HL-60 (cell line): ENCODE measurements at places on chromosomes 6 and 20.

DNA sequence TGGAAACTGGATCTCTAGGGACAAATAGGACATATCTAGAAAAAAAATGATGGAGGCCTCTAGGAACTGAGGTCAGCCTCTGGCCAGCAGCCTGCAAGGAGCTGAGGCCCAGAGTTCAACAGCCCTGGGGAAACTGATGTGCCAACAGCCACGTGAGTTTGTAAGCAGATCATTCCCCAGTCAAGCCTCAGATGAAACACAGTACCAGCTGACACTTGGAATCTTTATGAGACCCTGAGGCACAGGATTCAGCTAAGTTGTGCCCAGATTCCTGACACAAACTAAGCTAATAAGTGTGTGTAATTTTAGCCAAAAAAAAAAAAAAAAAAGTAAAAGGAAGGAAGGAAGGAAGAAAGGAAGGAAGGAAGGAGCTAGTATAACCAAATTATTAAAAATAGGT lies 1059.8 kb upstream of the MAP3K7 start:
- no peak for DNase-seq

DNA sequence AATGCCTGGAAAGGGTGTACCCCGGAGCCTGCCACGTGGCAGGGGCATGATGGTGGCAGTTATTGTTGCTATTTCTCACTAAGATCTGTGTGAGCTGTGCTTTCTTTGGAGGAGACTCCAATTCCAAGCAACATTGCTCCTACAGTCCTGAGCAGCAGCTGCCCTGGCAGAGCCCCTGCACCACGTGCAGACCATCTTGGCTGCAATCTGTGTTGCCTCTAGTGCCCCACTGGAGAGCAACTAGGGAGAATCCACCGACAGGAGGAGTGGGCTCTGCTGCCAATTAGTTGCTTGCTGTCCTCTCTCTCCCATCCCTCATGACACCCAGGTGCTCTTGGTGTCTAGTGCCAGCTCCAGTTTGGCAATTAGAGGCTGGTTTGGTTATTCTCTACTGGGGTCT lies 116.0 kb downstream of the PXDC1 start:
- DNase-seq, result no peak

DNA sequence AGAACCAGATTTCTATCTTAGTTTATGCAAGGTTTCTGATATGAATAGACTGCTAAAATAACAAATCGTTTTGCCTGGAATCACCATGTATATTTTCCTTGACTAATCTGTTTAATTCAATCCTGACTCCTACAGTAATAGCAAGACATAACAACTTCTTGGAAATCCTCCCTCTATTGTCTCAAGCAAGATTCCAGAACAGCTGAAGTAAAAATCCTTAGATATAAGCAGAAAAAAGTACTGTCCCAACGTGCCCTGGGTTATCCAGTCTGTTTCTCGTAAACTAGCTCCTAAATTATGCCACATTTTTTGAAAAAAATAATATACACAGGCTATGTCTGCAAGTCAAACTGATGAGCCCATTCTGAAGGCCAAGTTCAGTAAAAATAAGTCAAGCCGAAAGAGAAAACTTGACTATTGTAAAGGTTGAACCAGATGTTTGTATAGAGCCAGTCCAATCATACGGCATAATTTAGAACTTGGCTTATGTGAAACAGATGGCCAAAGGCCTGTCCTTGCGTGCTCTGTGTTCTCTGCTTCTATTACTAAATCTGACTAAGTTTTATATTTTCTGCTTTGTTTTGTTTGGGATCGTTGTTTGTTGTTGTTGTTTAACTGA lies 341.6 kb upstream of the NRSN1 start:
- no peak for DNase-seq

- DNase-seq, result no peak
Measured at GRCh38 chr6:80517525-80517924, 411.1 kb downstream of the BCKDHB start.

DNA sequence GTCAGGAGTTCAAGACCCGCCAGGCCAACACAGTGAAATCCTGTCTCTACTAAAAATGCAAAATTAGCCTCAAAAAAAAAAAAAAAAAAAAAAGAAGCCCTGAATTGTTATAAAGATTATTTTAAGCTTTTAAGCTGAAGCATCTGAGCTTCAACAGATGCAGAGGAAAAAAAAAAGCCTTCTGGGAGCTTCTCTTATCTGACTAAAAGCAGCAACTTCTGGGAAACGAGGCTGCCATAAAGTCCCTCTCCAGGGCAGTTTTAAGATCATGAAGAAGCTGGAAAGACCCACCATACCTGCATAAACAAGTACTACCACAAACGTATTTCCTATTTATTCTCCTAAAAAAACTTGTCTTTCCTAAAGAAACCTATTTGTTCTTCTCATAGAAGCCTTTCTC lies 3.6 kb downstream of the SERINC3 start:
- DNase-seq, result no peak

- no peak for DNase-seq
Measured at GRCh38 chr6:16730738-16731477, 30.4 kb downstream of the ATXN1 start.

DNA sequence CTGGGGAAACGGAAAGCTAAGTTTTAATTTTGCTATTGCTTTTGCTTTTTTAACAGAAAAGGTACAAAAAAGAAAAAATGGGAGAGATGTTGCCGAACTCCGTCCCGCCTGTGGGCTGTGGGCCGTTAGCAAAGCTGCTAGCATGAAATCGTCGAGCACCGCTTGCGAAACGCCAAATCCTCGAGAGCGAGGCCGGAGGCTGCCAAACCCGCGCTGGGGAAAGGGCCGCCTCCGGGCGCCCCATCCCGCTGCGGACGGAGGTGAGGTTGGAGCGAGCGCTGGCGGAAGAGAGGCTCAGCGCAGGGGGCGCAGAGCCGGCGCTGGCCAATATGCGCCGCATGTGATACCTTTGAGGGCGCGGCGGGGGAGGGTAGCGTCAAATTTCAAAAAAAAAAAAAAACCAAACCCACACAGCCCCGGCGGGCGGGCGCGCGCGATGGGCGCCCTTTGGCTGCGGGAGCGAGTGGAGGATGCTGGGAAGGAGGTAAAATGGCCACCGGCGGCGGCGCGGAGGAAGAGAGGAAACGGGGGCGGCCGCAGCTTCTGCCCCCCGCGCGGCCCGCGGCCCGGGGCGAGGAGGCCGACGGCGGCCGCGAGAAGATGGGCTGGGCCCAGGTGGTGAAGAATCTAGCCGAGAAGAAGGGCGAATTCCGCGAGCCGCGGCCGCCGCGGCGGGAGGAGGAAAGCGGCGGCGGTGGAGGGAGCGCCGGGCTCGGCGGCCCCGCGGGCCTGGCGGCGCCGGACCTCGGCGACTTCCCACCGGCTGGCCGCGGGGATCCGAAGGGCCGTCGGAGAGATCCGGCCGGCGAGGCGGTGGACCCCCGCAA lies at the start of gene ZCCHC3:
Gene ZCCHC3 (plus strand): TSS at position 473 of the 827 bp plus-strand sequence. CDS start 17 bp downstream, at position 490.
- peak; percentile 98 for DNase-seq

- no peak for DNase-seq
Measured at GRCh38 chr6:38095054-38095453, 275.5 kb downstream of the ZFAND3 start.

DNA sequence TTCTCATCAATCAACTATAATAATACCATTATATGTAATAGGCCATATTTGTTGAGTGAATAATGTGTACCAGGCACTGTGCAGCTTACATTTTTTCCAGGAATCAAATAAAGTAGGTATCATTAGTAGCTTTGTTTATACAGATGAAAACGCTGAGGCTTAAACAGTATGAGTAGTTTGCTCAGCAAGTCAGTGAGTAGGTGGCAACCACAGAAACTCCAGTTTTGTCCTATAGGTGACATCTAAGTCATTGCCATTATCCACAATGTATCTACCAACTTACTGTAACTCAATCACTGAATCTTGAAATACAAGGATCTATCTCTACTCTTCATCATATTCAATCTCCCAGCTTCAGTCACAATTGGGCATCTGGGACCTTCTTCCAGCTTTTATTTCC lies 29.8 kb upstream of the TPBG start:
- no peak for DNase-seq

- peak; percentile 82 for DNase-seq
Measured at GRCh38 chr6:126337323-126337722, 2.6 kb upstream of the CENPW start.

GRCh38 chr6:89777455-89777854 lies 42.1 kb downstream of the MDN1 start:
- no peak for DNase-seq

- no peak for DNase-seq
Measured at GRCh38 chr20:39849664-39850063, 839.4 kb downstream of the MAFB start.

GRCh38 chr6:144536079-144536478 lies 250.9 kb downstream of the UTRN start:
- DNase-seq, result no peak

DNA sequence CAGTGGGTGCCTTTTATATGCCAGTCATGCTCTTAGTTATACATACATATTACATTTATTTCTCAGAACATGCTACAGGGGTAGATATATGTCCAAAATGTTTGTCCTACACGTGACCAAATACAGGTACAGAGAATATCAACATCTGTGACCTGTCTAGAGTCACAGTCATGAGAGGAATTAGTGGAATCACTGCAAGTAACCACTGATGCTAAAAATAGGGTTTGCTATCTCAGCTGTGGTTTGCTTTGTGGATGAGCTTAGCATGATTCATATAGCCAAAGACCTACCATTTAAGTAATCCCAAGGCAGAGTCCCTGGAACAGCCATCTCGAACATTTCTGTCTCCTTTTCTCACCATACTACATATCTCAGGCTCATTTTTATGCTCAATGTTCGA lies 32.3 kb downstream of the GSTA3 start:
- DNase-seq, result no peak

GRCh38 chr20:5085380-5085779 lies 34.4 kb downstream of the PCNA start:
- no peak for DNase-seq

- DNase-seq, result no peak
Measured at GRCh38 chr20:16025084-16025483, 548.2 kb downstream of the KIF16B start.

DNA sequence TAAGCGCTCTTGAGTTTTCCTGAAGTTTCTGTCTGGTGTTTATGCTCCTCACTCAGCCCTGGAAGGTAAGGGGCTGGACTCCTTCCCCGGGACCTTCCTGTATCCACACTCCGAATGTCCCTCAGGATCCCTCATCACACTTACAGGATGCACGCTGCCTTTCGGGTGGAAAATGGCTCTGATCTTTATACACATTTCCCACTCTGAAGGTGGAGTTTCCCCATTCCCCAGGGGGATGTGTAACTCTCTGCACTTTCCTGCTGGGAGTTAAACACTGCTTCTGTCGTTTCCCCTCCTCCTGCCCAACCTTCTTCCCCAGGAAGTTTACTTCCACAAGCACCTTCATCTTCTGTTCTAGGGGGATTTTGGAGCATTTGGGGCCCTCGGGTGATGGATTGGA lies 17.1 kb upstream of the IGF2R start:
- DNase-seq, result no peak

DNA sequence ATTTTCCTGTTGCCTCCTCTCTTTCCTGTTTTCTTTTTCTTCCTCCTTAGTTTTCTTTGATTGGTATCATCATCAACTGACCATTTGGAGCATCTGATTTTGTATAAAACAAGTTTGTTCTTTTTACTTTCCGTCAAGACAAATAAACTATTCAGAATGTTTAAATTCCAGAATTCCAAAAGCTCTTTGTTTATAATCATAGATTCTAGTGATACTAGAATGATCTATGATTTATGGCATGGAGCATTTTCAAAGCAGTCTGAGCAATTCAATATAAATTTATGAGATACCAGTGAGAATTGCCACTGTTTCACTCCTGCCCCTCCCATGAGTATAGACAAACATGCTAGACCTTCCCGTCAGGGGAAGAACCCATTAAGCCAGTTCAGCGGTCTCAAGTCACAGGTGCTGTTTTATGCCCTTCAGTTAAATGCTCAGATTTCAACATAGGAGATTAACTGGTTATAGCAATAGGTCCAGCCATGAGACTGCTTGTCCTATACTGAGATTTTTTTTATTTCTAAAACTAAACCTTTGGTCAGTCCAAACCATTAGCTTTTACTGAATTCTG lies 60.7 kb downstream of the GRIK2 start:
- no peak for DNase-seq

DNA sequence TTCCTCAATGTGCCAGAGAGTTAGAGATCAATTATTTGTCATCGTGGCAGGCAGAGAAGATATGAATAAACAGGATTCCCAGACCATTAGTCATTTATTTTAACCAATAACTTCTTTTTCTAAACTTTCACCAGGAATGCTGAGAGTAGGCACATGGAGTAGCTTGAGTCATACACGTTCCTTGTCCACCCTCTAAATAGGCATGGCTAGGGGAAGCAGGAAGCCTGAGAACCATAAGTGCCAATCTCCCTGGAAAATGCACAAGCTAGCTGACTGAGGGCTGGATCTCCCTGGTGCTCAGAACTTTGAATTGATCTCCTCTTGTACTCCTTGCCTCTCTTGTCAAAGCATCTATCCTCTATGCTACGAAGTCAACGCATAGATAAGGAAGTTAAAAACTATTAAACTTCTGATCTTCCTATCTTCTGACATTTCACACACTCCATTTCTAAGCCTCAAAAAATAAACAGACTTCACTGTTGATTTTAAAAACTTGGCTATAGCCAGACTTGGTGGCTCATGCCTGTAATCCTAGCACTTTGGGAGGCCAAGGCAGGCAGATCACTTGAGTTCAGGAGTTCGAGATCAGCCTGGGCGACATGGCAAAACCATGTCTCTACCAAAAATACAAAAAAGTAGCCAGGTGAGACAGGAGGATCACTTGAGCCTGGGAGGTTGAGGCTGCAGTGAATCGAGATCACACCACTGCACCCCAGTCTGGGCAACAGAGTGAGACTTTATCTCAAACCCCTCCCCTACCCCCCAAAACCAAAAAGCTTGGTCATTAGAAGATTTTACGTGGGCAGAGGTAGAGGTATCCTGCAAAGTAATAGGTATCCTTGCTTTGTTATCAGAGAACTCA lies 11.8 kb downstream of the ADTRP start:
- no peak for DNase-seq

GRCh38 chr6:161100072-161100471 lies 108.5 kb downstream of the MAP3K4 start:
- DNase-seq, result no peak

DNA sequence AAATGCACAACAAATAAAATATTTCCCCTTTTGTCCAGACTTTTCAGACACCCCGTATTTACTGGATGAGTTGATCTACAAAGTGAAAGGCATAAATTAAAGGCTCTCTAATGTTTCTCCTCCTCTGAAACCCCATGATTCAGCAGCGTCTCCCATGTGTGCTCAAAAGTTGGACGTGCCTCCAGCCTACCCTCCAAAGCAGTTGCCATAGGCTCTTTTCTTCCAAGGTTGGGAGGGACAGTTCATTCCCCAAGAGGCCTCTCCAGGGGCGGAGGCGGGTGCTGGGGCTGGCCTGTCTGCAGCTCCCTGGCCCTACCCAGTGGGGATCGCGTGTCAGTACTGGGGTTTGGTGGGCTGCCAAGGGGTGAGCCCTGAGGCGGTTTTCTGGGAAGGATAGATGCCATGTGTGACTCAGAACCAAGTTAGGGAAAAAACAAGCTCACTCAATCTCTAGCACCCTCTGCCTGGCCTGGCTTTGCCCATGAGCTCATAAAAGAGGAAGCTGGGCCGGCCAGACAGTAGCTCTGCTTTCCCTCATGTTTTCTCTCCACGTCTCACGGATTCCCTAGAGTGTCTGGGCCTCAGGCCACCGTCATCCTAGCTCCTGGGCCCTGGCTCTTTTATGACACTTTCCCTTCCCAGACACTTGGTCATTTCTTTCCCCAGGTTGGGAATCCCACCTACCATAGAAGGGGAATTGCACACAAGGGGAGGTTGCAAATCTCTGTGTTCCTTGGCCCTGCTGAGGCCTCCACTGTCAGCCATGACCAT lies 8.0 kb upstream of the IER3 start:
- DNase-seq, result no peak
